ENCODE measurements at places on chromosomes 2 and 18.

DNA sequence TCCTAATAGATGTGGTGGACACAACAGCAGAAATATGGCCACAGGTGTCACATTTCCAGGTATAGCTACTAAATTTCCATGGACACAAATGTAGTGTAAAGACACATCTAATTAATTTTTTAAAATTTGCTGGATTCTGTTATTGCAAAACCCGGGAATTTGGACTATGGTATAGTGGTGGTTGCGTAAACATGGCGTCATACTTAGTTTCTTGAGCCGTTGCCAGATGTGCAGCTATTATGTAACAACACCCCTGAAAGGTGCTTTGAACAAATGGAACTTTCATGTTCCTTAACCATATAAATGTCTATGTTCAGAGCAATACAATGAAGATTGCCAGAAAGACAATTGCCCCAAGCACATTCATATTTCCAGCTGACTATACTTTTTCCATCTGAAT, 85.9 kb downstream of the HRH4 start:
- DNase-seq: no peak

DNA sequence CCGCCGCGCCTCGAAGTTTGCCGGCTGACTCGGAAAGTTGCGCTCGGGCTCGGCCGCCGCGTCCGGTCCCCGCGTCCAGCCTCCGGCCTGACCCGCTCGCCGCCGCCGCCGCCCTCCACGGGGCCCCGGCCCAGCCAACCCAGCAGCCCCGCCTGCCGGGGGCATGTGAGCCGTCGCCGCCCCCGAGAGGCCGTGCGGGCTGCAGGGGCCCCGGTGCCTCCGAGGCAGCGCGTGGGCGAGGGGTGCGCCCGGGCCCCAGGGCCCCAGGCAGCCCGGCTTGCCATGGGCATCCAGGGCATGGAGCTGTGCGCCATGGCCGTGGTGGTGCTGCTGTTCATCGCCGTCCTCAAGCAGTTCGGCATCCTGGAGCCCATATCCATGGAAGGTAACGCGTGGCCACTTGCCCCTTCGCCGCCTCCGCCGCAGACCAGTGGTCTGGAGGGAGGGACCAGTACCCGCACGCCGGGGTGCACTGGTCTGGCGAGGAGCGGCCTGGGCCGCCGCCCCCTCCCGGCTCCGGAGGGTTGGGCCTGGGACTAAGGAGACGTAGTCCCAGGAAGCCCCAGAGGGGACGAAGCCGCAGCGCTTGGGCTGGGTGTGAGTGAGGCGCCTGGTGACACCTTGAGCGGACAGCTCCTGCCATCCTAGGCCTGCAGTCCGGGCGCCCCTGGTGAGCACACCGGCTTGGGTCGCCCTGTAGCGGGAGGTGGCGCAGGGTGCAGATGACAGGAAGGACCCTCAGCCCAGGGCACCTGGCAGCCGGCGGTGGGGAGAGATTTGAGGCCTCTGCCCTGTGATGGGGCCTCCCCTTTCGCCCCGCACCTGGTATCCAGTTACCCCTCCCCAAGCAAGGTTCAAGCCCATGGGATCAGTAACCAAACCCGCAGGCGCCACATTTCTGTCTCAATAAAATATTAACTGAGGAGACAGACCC, 49.9 kb downstream of the KCNIP3 start:
- no peak for DNase-seq

GRCh38 chr2:25566694-25567093, 106.7 kb downstream of the DTNB start:
- DNase-seq: peak; percentile 48

DNA sequence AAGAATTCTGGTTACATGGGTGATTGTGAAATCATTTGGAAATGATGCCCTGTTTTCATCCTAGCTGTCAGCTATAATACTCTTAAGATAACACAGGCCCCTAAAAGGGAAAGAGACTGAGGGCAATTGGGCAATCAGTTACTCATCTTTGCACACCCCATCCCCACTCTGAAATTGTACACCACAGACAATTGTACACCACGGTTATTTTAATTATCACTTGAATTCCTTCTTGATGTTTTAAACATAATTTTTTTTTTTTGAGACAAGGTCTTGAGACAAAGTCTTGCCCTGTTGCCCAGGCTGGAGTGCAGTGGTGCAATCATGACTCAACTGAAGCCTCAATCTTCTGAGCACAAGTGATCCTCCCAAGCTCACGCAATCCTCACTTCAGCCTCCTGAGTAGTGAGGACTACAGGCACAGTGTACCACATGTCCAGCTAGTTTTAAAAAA, 862.4 kb upstream of the ACVR2A start:
- DNase-seq: no peak

GRCh38 chr2:181025004-181025403, 44.6 kb downstream of the UBE2E3 start:
- DNase-seq: no peak

- no peak for DNase-seq
Measured at GRCh38 chr2:26298286-26298637, 47.7 kb upstream of the SELENOI start.
